Eye (tissue), 1 donor: ENCODE measurements at places on chromosomes 2 and 18.

- no peak for DNase-seq
These were observed 269.9 kb downstream of the GULP1 start for GRCh38 chr2:188561473-188561979.

GRCh38 chr18:25016181-25016580 is 335.8 kb downstream of the ZNF521 start:
- no peak for DNase-seq

DNA sequence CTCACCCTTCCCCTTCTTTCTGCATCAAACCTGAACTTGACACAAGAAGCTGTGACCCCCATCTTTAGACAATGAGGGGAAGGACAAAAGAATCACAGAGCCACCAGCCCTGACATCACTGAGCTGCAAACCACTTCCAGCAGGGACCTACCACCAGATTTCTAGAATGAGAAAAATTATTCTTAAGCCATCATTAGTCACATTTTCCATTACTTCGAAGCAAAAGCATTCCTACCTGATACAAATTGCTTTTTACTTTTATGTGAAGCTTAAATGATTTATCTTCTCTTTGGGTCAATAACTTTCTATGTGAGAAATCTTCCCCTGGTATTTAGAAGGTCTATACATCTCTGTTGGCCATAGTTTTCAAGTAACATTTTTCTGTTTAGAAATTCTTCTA is 134.8 kb downstream of the TCF4 start:
- DNase-seq, result no peak

GRCh38 chr2:128788636-128789220 is 470.1 kb upstream of the HS6ST1 start:
- no peak for DNase-seq

GRCh38 chr18:76823587-76824011 is 1.2 kb downstream of the ZNF236 start:
- peak; percentile 67 for DNase-seq

DNA sequence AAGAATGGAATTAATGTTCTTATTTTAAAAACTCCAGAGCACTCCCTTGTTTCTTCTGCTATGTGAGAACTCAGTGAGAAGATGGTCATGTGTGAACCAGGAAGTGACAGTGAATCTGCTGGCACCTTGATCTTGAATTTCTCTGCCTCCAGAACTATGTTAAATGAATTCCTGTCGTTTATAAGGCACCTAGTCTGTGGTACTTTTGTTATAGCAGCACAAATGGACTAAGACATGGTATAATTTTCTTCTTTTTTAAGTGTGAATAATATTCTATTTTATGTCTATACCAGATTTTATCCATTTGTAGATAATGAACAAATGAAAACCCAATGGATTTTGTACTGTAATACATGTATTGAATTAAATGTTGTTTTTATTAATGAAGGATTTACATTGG is 601.9 kb upstream of the REG3G start:
- DNase-seq, result no peak

GRCh38 chr18:78414302-78414701 is 565.3 kb upstream of the SALL3 start:
- DNase-seq, result no peak

DNA sequence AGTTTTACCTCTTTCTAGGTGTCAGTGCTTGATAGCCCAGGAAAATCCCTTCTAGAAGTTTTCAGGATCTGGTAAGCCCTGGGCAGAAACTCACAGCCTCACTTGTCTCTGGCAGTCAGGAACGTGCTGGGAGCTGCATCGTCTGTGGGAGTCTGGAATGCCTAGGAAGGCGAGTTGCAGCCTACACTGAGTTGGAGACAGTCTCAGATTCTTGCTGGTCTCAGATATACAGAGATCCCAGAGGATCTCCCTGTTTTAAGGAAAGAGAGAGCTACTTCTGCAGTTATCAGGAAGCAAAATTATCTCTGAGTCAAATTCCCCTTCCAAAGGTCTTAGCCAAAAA is 104.4 kb upstream of the CDC42EP3 start:
- DNase-seq, result no peak
